ENCODE measurements at places on chromosomes 12 and 14.

GRCh38 chr14:33848706-33849454, 102.0 kb downstream of the EGLN3 start:
- peak; percentile 63 for DNase-seq

GRCh38 chr12:58095002-58095401, 153.6 kb downstream of the ATP23 start:
- DNase-seq, result no peak

DNA sequence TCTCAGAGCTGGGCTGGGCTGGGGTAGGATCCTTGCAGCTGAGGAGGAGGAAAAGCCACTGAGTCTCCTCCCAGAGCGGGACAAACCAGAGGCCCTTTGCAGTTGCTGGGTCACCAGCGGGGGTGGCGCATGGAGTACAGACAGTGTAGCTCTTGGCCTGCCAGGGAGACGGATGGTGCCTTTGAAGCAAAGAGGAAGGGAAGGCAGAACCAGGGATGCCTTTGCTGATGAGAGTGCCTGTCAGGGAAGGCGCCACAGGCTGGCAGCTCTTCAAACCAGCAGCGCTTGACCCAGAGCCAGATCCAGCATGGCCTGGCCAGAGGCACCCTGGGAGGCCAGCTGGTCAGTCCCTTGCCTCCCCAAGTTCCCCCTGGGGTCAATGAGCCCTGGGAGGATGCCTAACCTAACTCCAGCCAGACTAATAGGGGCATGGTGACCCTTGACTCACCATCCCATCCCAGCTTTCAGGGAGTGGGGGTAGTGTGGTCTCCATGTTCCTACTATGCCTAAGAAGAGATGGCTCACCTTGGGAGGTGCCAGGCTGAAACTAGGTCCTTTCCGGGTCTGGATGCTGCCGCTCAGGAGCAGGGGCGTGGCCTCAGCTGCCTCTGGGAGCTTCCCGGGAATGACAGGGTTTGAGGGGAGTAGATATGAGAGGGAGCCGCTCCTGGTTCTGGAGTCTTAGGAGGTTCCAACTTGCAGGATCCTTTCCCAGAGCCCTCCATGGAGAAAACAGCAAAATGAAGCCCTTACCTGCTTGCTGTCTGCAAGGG, 19.8 kb downstream of the VASH1 start:
- DNase-seq, result no peak

DNA sequence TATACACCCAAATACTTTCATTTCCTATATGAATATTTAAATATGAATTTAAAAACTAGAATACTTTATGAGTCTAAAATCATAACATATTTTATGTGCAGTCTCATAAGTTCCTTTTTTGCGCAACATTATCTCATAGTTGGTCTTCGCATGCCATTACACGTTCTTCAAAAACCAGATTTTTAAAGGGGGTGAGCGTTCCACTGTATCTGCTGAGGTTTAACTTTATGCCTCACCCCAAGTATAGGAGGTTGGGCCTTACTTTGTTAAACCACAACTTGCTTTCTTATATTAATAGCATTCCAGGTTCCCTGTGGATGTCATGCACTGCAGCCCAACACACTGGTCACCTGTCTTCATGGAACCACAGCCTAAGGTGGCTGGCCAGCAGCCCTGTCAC, 118.6 kb downstream of the APAF1 start:
- DNase-seq, result no peak

- DNase-seq, result peak; percentile 23
Observed at GRCh38 chr12:86660488-86661147, 404.4 kb upstream of the MGAT4C start.

GRCh38 chr12:72277415-72277814, 5.2 kb downstream of the TRHDE start:
- no peak for DNase-seq

GRCh38 chr12:8906266-8907180, 7.8 kb upstream of the PHC1 start:
- no peak for DNase-seq

GRCh38 chr12:94621662-94622359, 28.5 kb downstream of the TMCC3 start:
- peak; percentile 79 for DNase-seq

DNA sequence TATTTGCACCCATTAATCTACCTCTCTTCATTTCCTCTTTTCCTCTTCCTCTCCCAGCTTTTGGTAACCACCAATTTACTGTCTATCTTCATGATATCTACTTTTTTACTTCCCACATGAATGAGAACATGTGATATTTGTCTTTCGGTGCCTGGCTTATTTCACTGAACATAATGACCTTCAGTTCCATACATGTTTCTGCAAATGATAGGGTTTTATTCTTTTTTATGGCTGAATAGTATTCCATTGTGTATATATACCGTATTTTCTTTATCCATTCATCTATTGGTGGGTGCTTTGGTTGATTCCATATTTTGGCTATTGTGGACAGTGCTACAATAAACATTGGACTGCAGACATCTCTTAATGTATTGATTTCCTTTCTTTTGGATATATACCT, 49.0 kb upstream of the STRN3 start:
- no peak for DNase-seq

DNA sequence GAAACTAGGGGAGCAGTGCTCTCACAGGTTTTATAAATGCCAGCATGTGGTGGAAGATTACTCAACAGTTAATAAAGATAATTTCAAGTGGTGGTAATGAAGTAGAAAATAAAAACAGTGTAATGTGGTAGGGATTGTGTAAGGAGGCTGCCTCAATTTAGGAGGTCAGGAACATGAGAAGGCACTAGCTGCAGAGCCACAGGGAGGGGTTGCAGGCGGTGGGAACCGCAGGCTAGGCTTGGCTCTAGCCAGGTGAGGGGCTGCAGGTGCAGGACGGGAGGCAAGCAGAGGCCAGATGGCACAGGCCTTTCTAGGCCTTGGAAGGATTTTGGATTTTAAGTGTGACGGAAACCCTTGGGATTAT, 768 bp downstream of the METTL25 start:
- DNase-seq, result no peak

- DNase-seq, result peak; percentile 77
Observed at GRCh38 chr12:48000878-48001504, 3.3 kb downstream of the COL2A1 start.

- DNase-seq, result no peak
Observed at GRCh38 chr14:97368900-97369564, 571.9 kb downstream of the VRK1 start.

DNA sequence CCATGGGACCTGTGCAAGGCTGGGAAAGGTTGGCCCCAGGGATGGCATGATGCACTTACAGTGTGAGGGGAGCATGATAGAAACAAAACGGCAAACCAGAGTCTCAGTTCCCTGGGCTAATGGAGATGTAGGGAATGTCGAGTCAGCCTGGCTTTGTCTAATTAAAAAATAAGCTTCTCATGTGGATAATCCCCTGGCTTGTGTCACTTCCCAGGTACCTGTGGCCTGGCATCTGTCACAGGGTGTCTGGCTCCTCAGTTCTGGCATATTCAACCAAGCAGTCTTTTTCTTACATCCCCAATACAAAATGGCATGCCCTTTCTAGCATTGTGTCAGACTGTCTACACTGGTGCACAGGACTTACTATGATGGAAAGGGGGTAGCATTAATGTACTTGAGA, 261.4 kb downstream of the GRIN2B start:
- no peak for DNase-seq

DNA sequence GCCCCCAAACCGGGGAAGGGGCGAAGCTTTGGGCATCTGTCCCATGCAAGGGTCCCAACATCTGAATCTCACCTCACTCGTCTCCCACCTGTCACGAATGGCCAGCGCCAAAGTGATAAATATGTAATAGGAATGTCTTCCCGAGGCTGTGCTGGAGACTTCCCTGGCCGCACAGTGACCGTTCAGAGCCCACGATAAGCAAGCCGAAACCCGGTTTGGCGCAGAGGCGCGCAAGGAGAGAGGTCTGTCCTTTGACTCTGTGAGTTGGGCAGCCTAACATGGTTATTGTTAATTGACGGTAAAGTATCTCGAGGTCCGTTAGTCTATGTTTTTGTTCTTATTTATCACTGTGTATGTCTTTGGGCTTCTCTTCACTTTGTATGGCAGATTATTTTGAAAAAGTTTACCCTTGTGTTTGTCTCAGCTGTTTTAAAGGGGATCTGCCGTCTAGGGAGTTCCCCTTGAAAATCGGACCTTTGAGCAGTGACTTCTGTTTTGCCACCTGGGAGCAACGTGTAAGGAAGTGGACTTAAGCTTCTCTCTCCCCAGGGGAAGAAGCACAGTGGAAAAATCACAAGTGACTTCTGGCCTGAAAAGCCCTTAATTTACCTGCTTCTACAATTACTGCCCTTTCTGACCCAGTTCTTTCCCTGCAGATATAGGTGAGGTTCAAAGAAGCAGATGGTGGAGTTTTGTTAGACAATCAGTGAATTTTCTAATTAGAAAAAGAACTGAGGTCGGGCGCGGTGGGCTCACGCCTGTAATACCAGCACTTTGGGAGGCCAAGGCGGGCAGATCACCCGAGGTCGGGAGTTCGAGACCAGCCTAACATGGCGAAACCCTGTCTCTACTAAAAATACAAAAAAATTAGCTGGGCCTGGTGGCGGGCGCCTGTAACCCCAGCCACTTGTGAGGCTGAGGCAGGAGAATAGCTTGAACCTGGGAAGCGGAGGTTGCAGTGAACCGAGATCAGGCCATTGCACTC, 1.1 kb upstream of the TM9SF1 start:
- DNase-seq, result no peak

- DNase-seq, result no peak
Observed at GRCh38 chr12:2483713-2484112, 311.1 kb upstream of the FKBP4 start.

- no peak for DNase-seq
Observed at GRCh38 chr14:100222224-100223093, 16.5 kb upstream of the YY1 start.

DNA sequence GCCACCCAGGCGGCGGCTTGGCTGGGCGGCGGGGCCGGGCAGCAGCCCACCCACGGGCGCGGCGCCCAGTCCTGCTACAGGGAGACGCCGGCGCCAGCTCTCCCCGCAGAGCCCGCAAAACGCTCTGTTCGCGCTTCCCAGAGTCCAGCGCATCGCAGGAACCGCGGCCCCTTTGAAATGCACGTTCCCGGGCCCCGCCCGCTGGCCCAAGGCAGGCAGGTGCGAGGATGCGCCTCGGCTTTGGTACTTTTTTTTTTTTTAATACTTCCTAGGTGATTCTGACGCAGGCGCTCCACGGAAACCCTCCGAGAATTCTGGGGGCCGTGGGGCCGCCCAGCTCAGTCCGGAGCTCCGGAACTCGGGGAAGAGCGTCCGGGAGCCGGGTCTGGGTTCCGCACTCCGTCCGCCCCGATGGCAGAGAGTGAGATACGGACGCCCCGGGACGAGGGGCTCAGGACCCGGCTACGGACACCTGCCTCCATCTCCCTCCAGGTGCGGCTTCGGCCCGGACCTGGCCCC, 483 bp downstream of the POC1B start:
- no peak for DNase-seq

DNA sequence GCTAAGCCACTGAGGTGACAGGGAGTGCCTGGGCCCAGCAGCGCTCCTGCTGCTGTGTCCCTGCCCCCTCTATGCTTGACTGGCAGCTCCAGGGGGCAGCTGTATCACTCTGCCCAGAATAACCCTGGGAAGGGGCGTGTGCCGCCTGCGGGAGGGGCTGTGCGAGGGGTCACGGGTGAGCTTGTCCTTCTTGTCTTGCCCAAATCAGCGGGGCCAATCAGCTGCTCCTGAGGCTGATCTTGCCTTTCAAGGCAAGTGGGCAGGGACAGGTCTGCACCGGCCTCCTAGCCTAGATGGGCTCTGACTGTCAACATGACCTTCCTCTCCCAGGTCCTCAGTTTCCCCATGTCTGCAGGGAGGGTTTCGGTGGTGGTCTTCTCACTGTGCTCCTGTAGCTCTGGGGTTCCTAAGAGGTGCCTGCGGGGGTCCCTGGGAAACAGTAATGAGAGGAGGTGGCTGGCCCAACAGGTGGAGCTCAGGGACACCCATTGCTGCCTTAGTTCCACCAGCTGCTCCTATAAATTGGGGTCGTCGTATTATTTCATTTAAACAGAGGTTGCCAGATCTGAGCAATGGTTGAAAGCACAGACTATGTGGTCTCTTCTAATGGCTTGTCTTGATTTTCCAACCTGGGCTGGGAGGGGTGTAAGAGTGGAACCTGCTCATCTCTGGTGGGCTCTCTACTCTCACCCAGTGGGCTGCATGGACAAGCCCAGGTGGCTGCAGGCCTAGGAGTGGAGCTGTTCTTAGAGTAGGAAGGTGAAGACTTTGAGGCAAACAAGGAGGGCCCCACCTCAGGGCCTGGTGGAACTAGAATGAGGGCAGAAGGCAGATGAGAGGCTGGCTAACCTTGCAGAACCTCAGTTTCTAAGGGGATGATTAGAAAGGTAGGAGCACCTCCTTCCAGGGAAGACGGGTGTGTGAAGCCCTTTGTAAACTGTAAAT, 11.7 kb downstream of the RTL1 start:
- no peak for DNase-seq

DNA sequence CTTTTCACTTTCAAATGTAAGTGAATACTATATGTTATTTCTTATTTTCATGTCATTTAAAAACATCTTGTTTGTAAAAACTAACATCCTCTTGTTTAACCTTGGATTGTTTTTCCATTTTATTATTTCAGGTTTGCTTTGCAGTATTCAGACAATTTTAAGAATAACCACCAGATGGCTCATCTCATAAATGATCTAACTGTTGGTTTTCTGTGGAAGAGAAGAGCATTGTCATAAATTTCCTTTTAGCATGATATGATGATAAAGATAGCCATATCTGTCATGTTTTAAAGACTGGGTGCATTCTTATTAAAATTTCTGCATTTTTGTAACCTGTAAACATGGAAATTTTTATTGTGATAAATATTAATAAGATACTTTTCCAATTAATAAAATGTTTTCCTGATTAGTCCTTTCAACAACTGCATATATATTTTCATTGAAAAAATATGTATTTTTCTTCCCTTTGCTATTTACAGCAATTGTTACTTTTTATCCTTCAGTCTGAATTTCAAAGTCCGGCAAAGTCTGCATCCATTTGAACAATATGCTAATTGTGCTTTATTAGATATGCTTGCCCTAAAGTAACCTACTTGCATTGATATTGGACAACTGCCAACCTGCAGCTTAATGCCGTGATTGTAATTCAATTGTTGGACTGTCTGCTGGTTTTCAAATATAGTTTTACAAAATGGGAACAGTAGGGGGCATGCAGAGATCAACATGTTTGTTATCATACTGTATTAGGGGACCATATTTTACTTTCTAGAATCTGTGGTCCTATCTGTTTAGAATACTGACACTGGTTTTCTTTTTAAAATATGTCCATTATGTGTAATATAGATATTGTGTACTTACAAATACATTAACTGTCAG, 163.4 kb downstream of the GARIN6 start:
- DNase-seq, result peak; percentile 12

DNA sequence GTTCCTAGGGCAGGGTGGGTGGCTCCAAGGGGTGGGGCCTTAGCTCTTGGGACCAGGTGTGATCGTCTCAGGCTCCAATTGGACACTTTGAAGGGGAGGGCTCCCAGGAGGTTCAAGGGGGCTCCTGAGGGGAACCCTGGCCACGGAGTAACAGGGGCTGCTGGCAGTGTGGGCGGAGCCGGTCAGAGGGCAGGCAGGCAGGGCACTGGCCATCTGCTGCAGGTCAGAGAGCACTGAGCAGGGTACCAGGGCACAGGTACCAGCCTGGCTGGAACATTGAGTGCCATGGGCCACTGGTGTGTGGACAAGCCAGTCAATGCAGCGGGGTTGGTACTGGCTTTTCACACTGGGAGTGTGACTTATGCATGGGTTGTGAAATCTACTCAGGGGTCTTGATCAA, 32.2 kb downstream of the SYNE3 start:
- no peak for DNase-seq

GRCh38 chr12:84412226-84412625, 500.4 kb downstream of the SLC6A15 start:
- DNase-seq, result no peak

GRCh38 chr12:11706509-11707379, 57.3 kb downstream of the ETV6 start:
- no peak for DNase-seq

Data from brain microvascular endothelial cell (primary cell).